ENCODE measurements at places on chromosomes 4 and X. TPM values are rescaled to one million over a fixed set of nuclear protein-coding genes. Genes with fewer than 3 reads are reported as not detected.

- no peak for DNase-seq
Observed at GRCh38 chrX:27591938-27592337, 1.8 kb downstream of the DCAF8L2 start.

DNA sequence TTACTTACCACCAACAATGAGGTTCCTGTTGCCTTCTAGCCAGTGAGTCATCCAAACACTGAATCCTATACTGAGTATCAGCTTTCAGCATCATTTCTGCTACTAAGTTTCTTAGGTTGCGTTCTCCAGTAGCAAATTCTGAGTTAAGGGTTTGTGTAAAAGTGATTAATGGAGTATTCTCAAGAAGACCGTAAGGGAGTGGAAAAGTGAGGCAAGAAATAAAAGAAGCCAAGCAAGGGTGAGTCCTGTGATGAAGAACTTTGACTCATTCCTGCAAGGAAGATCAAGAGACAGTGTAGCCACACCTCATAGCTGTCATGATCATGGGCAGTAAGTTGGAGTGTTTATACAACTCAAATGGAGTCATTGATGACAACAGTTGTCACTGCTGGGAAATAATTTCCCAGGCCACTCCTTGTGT is 446.2 kb downstream of the RAPGEF2 start:
- DNase-seq = no peak

- no peak for DNase-seq
Observed at GRCh38 chrX:132651421-132652086, 162.7 kb upstream of the MBNL3 start.

The PPP1R2C gene
- not detected for total RNA-seq

The CCSER1 gene
- total RNA-seq = 23.0 TPM

The VCX3A gene
- not detected for total RNA-seq

Measured in lung (tissue), 17 donors.